ENCODE measurements at places on chromosomes 6 and 20.

DNA sequence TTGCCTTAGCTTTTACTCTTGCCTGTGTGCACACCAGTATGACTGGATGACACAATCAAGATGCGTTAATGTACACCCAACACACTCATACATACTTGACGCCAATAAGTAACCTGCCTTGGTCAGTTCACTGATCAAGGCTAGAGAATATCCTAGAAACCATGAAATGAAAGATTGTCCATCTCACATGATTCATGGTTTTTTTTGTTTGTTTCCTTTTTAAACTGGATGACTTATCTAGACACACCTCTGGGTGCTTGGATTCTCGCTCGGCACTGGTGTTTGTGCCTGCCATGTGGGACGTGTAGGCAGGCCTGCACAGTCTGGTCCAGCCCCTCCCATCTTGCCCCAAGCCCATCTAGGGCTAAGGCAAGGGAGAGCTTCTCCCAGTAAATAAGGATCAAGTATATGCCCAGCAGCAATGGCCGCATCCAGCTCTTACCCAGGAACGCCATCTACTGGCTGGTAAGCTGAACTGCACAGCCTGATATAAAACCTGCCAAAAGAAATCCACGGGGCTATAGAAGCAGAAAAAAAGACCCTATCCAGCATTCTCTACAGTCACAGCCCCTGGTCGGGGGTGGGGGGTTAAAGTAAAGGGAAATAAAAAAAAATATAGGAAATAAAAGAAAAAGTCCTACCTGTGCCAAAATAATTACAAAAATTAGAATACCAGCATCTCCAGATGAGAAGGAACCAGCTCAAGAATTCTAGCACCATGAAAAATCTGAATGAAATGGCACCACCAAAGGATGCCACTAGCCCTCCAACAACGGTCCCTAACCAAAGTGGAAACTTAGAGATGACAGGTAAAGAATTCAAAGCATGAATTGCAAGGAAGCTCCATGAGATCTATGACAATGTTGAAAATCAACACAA lies 73.3 kb downstream of the OTOR start:
- DNase-seq, result peak; percentile 57

GRCh38 chr6:67009818-67010217 lies 1302.8 kb upstream of the EYS start:
- no peak for DNase-seq

GRCh38 chr6:45436544-45437438 lies 59.1 kb upstream of the SUPT3H start:
- DNase-seq, result peak; percentile 88

GRCh38 chr20:10910535-10911178 lies 236.9 kb upstream of the JAG1 start:
- no peak for DNase-seq

DNA sequence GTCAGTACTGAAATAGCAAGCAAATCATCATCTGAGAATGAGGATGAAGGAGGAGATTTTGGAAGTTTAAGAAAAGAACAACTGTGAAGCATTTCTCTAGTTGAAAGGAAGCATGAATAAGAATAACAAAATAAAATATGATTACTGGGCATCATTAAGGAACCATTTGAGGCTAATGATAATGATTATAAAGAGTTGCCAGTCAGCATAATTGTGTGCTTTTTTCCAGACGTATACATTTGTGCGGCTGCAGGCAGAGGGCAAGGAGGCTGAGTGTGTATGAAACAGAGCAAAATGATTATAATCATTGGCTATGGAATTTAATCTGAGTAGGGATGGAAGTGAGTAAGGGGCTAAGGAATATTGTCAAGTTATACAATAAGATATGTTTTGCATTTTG lies 218.7 kb upstream of the FUT9 start:
- no peak for DNase-seq

DNA sequence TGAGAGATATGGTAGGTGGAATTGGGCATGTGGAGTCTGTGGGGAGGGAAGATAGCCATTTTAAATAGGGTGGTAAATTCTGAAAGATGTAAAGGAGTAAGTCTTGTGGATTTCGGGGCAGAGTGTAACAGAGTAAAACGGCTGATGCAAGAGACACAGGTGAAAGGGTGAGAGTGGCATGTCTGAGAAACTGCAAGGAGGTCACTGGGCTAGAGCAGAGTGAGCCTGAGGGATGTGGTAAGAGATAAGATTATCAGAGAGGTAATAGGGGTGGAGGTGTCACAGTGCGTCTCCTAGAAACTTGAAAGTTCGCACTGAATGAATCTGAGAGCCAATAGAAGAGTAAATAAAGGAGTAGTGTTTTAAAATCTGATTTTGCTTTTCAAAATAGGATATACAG lies 308.1 kb downstream of the EPM2A start:
- no peak for DNase-seq

GRCh38 chr6:44257753-44258324 lies 511 bp upstream of the SLC35B2 start:
- DNase-seq, result no peak

GRCh38 chr6:44234101-44235025 lies 11.0 kb downstream of the SLC29A1 start:
- no peak for DNase-seq

DNA sequence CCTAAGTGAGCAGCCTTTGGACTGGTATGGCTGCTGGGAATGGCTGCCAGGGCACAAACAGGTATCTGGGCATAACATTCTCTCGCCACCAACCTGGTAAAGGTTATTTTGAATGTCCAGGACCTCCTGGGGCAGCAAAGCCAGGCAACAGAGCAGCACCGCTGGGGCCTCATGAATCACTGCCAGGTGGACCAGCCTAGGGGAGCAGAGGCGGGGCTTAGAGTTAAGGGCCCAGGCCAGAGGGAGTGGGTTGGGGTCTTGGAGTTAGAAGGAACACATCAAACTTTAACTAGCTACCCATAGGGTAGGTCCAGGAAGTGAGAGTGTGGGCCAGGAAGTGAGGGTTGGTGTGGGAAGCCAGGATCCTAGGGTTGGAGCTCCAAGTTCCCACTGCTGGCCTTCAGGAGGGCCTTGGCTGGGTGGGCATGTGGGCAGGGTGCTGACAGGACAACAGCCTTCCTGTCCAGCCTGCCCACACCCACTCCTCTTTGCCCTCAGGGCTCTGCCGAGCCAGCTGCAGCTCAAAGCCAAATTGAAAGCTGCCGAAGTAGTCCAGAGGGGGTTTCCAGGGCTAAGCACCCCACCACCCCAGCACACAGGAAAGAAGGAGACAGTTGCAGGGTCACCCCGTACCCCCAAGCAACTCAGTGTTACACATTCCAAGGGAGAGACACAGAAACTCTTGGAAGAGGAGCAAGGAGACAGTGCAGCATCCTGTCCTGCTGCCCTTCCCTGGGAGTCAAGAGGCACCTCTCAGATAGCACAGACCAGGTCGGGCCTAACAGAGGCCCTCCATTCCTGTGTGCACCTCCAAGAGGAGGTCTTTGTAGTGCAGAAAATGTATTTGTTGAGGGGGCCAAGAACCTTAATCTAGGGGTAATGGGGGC lies 2.6 kb downstream of the NFKBIE start:
- no peak for DNase-seq

DNA sequence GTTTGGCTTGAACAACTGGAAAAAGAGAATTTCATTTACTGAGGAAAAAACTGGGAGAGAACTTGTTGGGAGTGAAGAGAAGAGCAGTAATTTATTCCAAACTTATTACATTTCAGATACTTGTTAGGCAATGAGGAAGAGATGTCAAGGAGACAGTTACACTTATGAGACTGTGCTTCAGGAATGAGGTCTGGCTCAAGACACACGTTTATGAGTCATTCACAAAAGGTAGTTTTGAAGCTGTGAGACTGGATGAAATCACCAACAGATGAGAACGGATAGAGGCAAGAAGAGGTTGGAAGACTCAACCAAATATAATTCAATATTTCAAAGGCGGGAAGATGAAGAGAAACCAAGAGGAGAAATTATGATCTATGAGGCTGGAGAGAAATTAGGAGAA lies 70.6 kb upstream of the DEFB112 start:
- DNase-seq, result no peak

GRCh38 chr20:50515471-50516106 lies 5.4 kb downstream of the PTPN1 start:
- no peak for DNase-seq

DNA sequence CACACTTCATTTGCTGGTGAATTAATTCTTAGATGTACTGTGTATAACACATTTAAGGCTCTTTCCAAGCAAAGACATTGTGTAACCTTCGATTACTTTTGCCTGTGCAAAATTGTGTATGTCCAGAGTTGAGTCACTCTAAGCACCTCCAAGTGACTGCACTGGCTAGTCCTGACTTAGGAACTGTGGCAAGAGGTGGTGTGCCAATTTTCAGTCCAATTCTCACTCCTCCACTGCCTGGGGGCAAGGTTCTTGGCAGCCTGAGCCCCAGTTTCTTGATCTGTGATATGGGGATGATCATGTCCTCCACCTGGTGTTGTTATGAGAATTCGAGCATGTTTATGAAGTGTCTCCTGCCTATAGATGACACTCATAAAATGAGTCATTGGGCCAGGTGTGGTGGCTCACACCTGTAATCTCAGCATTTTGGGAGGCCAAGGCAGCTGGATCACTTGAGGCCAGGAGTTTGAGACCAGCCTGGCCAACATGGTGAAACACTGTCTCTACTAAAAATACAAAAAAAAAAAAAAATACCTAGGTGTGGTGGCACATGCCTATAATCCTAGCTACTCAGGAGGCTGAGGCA lies 105.3 kb upstream of the CDYL start:
- DNase-seq, result no peak

DNA sequence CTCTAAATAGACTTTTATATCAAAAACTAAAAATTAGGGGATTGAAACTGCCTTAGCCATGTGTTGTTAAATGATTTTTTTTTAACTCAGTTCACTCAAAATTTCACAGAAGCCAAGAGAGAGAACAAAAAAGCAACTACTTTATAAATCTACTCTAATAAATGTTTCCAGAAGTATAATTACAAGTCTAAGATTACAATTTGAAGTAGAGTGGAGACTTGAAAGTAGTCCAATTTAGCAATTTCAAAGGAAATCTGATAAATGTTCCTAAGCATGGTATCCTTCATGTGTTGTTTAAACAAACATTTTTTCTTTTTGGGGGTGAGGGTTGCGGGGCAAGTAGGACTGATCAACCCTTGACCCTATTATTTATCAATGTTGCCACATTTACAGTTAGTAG lies 72.6 kb downstream of the PHIP start:
- DNase-seq, result no peak

DNA sequence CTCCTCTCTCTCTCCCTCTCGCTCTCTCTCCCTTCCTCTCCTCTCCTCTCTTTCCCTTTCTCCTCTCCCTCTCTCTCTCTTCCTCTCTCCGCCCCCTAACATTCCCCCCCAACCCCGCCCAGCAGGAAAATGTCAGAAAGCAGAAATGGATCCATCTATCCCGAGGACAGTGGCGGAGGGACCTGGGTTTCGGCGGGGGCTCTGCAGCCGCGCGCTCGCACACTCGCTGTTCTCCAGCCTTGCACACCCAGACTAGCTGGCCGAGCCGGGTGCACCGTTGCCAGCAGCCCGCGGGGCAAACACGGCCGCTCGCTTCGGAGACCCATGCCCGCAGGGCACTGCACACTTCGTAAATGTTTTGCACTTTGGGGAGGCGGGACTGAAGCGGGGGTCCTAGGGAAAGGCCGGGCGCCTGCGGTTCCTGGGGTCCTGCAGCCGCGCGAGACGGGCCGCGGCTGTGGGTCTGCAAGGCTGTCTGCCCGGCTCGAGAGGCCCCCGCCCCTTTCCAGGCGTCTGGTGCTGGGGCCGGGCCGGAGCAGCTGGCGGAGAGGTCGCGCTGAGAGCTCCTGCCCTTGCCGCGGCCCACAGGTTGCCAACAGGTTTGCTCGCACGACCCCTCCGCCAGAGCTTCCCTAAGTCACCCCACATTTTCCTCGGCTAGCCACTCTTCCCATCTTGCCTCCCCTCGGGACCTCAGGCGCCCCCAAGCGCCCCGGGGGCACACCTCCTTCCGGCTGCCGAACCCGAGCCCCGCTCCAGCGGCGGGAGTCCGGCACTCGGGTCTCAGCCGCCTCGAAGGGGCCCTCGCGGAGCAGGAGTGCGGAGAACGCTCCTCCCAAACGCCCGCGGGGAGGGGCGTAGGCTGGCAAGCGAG lies 818 bp upstream of the MDGA1 start:
- peak; percentile 65 for DNase-seq

DNA sequence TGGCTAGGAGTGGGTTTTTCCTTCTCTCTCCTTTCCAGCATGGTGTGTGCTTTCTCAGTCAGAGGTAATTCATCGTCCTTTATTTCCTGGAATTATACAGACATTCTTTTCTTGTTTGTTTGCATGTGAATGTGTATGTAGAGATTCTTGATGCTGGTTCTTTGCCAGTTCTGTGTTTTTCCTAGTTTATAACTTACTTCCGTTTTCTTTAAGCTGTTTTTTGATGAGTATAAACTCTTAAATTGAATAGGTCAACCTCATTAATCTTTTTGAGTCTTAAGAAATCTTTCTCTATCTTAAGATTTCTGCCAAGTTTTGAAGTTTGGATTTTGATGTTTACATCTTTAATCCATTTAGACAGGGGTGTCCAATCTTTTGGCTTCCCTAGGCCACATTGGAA lies 38.7 kb downstream of the IGF2R start:
- no peak for DNase-seq

DNA sequence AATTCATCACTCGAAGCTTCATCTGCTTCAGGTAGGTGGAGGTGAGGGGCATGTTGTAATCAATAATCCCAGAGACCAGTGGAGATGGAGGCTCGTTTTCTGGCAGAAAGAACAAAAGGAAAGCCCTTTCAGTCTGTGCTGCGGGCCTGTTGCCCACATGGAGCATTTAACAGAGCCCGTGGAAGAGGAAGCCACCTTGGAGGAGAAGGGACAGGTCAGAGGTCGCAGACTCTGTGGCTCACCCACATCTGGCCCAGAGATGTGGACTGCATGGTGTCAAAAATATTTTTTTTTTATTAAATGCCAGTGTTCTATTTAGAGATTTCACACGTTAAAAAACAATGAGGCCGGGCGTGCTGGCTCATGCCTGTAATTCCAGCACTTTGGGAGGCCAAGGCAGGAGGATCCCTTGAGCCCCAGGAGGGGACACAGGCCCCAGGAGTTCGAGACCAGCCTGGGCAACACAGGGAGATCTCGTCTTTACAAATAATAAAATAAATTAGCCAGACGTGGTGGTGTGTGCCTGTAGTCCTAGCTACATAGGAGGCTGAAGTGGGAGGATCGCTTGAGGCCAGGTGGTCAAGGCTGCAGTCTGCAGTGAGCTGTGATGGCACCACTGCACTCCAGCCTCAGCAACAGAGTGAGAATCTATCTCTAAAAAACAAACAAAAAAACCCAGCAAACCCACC lies 73.6 kb downstream of the NOL4L start:
- no peak for DNase-seq
